ENCODE measurements at places on chromosomes 3 and 15. TPM values are rescaled to one million over a fixed set of nuclear protein-coding genes. Genes with fewer than 3 reads are reported as not detected.
A peak's percentile ranks its signal among the peaks of the same experiment; 100 is the strongest.

DNA sequence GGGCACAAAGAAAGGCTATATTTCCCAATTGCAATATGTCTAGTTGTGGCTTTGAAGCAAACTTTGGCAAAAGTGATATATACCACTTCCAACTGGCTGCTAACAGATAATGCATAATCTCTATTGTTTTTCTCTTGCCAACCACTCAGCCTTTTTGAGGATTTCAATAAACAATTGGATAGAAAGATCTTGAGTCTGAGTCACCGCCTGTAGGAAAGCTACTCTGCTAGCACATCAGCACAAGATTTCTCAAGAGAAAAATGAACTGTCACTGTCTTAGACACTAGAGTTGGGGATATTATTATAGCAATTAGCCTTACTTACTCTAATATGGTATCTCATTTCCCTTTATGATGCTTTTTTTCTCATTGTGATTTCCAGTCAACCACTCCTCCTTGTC lies 119.7 kb downstream of the SST start:
- H3K36me3 ChIP-seq, result no peaks in the 10 kb centered on the region
- H3K4me3 ChIP-seq, result no peak overlapping the region
- no peaks in the 10 kb centered on the region for H3K4me1 ChIP-seq
- H3K27me3 ChIP-seq, result peaks cover 20% of the 10 kb centered on the region
- no peak overlapping the region for H3K27ac ChIP-seq

- H3K27me3 ChIP-seq, result peaks cover 11% of the 10 kb centered on the region
- no peak overlapping the region for H3K27ac ChIP-seq
Measured at GRCh38 chr3:49593041-49593440, 38.8 kb downstream of the BSN start.

DNA sequence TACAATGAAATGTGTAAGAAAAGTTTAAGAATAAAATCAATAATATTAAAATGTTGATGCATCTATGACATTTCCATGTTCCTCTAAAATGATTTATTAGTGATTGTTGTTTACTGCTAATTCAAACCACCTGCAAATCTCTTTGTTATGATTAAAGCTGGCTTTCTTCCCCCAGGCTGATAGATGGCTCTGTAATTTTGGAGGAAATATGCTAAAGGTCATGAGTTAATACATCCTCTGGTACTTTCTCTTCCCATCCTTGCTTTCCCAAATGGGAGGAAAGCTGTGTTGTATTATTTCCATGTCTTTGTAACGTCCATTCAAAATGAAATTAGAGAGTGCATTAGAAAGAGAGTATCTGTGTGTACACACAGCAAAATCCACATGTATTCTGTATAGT lies 139.5 kb upstream of the TMCO5A start:
- no peaks in the 10 kb centered on the region for H3K4me1 ChIP-seq
- H3K27ac ChIP-seq, result no peak overlapping the region
- H3K27me3 ChIP-seq, result no peaks in the 10 kb centered on the region
- no peak for DNase-seq
- H3K4me3 ChIP-seq, result no peak overlapping the region

- H3K36me3 ChIP-seq, result peaks cover 17% of the 10 kb centered on the region
- H3K4me3 ChIP-seq, result peak within 1 kb of the TSS; percentile 73
- peak; percentile 61 for DNase-seq
Measured at GRCh38 chr15:96330450-96331143, at the start of gene NR2F2. TSS of gene NR2F2 (plus strand) at chr15:96330700. CDS start at chr15:96332106, 1,406 bp downstream.

GRCh38 chr3:86743233-86743632 lies 247.7 kb downstream of the VGLL3 start:
- no peaks in the 10 kb centered on the region for H3K27me3 ChIP-seq
- no peak for DNase-seq
- no peak overlapping the region for H3K27ac ChIP-seq
- no peaks in the 10 kb centered on the region for H3K4me1 ChIP-seq

DNA sequence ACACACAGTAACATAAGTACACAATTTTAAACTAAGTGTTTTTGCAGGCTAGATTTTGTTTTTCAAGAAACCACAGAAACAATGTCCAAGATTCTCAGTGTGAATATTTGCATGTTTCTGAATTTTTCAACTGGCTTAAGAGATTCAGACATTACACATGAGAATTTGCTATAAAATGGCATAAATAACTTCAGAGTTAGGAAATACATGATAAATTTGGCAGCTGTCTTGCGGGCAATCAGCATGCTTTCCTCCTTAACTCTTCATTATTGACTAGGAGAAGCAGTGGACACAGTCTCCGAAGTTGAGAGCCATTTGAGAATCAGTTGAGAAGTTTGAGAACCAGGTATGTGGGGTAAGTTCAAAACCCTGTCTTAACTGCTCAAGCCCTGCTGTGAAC lies 625.6 kb upstream of the SGO1 start:
- no peak overlapping the region for H3K4me3 ChIP-seq
- H3K27ac ChIP-seq, result no peak overlapping the region
- H3K36me3 ChIP-seq, result no peaks in the 10 kb centered on the region
- no peaks in the 10 kb centered on the region for H3K4me1 ChIP-seq
- DNase-seq, result no peak
- H3K27me3 ChIP-seq, result no peaks in the 10 kb centered on the region

DNA sequence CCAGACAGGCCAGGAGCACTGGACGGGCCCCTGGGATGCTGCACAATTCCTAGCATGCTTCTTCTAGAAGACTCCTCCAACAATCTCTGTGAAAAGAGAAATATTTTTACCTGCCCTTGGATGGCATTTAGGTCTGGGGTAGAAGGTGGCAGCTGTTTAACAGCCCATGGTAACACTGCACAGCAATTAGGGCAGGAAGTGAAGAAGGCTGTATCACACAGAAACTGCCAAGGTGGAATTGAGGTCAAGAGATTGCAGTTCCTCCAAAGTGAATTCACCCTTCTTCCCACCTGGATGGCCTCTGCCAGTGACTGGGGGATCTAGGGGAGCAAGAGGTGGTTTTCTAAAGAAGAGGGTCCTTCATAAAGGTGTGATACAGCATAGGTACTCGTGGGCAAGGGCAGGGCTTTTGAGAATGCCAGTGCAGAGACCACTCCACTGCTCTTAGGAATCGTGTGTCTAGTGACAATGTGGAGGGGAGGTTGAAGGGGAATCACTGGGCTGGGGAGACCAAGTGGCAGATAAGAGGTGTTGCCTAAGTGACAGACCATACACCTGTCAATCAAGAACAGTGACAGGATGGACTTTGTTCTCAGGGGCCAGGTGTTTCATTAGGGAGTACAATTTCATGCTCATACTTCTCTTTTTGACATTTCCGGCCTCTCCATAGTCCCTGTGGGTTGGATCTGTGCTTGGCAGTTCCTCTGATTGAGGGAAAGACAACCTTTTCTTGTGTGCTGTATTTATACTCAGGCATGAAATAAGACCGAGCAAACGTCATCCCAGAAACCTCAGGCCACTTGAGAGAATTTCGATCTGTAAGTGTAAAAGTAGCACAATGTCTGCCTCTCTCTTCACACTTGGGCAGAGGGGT lies 83.5 kb upstream of the BCL6 start:
- H3K27ac ChIP-seq, result no peak overlapping the region
- H3K4me1 ChIP-seq, result peaks cover 25% of the 10 kb centered on the region
- peaks cover 3% of the 10 kb centered on the region for H3K36me3 ChIP-seq
- H3K27me3 ChIP-seq, result no peaks in the 10 kb centered on the region
- H3K4me3 ChIP-seq, result no peak overlapping the region
- DNase-seq, result no peak

DNA sequence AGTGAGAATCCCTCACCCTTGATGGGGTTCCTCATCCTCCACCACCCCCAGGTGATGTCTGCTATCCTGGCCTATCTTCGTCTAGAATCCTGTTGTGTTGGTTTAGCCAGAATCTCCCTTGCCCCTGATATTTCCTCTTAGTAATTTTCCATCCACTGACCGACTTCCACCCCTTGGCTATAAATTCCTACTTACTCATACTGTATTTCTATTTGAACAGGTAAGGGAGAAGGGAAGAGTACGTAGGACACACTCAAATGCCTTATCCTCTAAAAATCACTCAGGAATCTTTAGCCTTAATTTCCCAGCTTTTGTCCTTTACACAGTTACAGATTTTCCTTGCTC lies 678 bp upstream of the TFG start:
- peaks cover 37% of the 10 kb centered on the region for H3K4me1 ChIP-seq
- H3K27ac ChIP-seq, result peak overlapping the region; percentile 87
- peak overlapping the region; percentile 74 for H3K4me3 ChIP-seq

- H3K27me3 ChIP-seq, result peaks cover 4% of the 10 kb centered on the region
- H3K4me3 ChIP-seq, result no peak overlapping the region
- H3K27ac ChIP-seq, result no peak overlapping the region
- H3K36me3 ChIP-seq, result no peaks in the 10 kb centered on the region
- no peak for DNase-seq
- peaks cover 10% of the 10 kb centered on the region for H3K4me1 ChIP-seq
Measured at GRCh38 chr15:31160297-31160696, 58.8 kb upstream of the TRPM1 start.

GRCh38 chr15:85754989-85755388 lies 39.7 kb downstream of the KLHL25 start:
- H3K4me3 ChIP-seq, result no peak overlapping the region
- DNase-seq, result no peak
- peaks cover 2% of the 10 kb centered on the region for H3K4me1 ChIP-seq
- no peaks in the 10 kb centered on the region for H3K27me3 ChIP-seq
- peaks cover 2% of the 10 kb centered on the region for H3K36me3 ChIP-seq

DNA sequence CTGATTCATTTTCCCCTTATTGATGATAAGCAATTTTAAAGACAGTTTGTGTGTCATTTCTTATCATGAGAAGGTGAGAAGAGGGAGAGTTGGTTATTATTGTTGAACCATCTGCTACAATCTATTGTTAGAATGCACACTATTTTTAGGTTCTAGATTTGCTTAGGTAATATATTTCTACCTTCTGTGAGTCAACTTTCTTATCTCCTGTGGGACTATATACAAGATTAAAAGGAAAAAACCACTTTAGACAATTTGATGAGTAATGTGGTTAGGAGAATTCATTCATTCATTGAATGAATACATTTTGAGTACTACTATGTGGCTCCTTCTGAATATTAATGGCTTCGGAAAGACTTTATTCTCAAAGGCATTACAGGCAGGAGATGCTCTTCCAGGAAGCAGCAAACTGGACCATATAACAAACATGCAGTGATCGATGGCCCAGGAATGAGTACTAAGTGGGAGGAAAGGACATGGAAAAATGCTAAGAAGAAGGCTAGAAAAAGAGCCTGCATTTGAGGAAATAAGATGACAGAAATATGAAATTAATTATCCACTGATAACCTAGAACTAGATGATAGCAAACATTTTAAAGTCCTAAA lies 22.4 kb downstream of the SPTSSB start:
- H3K4me1 ChIP-seq, result peaks cover 7% of the 10 kb centered on the region
- H3K27me3 ChIP-seq, result peaks cover 42% of the 10 kb centered on the region
- H3K36me3 ChIP-seq, result no peaks in the 10 kb centered on the region
- no peak overlapping the region for H3K4me3 ChIP-seq

GOLGA8T gene
- total RNA-seq, result not detected

Measured in activated CD4-positive, alpha-beta memory T cell treated with anti-CD3 and anti-CD28 coated beads, Interleukin-2, amount 10 ng/mL, durations not matched to agents 7 days and 5 days (primary cell).